ENCODE measurements at places on chromosomes 5 and 9.

DNA sequence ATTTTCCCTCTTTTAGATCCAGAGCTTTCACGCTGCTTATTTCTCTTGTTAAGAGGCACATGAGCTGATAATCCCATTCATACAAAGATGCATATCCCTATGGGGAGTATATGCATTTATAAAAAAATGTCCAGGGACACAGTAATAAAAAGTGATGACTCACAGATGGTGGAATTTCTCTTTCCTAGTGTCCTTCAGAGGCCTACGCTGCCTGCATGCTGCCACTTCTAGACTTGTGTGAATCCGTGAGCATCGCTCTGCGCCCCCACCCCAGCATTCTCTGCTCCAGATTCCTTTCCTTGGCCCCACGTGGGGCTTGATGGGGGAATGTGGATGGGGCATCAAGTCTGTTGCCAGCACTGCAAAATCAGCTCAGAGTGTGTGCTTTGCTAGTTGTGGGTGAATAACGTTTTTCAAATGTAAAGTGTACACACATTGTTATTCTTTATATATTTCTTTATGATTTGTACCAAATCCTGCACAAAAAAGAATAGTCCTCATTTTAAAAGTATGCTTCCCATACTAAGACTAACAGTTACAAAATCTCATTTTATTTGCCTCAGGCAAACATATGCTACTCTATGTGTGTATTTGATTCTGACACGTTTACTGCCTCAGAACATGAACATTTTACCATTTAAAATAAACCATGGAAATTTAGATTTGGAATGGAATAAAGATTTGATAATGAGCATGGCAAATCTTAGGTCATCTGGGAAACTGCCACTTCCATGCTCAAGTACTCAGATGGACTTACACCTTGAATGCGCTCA is 22.4 kb upstream of the RASGRF2 start:
- DNase-seq, result no peak

- no peak for DNase-seq
These were observed 92.8 kb upstream of the VCAN start for GRCh38 chr5:83378624-83379289.

GRCh38 chr5:40202814-40203440 is 476.8 kb upstream of the PTGER4 start:
- DNase-seq, result no peak

- no peak for DNase-seq
These were observed 218.5 kb upstream of the CDH12 start for GRCh38 chr5:23071682-23072081.

DNA sequence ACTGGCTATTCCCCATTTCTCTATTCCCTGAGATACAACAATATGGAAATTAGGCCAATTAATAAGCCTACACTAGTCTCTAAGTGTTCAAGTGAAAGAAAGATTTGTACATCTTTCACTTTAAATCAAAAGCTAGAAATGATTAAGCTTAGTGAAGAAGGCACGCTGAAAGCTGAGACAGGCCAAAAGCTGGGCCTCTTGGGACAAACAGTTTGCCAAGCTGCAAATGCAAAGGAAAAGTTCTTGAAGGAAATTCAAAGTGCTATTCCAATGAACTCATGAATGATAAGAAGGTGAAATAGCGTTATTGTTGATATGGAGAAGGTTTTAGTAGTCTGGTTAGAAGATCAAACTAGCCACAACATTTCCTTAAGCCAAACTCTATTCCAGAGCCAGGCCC is 256.2 kb downstream of the ZSWIM6 start:
- DNase-seq, result no peak

GRCh38 chr5:123273984-123274383 is 149.2 kb downstream of the CEP120 start:
- DNase-seq, result no peak

DNA sequence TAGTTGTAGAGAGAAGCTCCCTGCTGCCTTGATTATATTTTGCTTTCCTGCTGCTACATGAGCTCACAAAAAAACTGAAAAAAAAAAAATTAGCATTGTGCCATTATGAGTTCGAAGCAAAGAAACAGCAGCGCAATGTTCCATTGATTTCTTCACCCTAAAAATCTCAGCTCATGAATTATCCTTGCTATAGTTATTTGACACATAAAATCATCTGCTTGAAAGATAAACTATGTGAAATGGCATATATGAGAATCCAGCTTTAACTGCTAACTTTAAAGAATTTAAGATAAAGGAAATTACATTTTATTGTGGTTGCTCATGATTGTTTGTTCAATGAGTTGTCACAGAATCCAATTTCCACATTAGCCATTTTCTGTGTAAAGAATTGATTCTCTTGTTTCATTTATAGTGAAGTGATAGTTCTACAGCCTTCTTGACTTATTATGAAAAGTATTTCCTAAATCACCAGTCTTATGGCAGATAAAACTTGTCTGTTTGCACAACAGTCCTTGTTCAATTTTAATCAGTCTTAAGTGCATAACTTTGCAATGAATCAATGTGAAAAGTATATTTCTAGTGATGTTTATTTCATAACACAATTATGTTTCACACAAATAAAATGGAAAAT is 1275.0 kb upstream of the CDH9 start:
- no peak for DNase-seq

DNA sequence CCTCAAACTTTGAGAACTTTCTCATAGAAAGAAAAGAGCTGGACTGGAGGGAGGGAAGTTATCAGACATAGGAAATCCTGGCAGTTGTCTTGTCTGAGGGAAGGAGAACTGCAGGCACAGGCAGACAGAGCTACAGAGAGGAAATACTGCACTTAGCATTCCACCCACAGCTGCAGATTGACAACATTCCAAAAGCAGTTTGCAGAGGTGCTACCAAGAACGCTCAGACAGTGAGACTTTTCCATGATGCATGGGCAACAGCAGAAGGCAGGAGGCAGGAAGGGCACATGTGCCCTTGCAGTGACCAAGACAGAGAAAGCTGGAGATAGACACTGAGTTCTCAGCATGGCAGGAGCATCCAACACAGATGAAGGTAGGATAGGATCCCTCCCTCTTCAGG is 327.5 kb upstream of the ZNF462 start:
- peak; percentile 22 for DNase-seq

DNA sequence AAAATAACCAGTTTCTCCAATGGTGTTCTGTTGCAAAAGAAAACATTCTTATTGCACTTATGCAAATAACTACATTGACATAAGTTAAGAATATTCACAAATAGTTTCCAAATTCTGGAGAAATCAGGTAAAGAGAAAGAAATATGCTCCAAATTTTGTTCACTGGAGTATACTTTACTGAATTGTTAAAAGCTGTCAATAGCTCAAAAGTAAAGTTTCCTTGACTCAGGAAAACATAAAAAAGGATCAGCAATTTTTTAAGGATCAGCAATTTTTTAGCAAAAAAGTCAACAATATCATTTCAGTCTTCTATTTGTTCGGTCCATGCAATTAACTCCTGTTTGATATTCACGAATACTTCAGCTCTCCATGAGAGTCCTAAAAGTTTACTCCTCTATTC is 51.6 kb downstream of the ANXA2R start:
- DNase-seq, result no peak

- no peak for DNase-seq
These were observed 8.9 kb upstream of the ZNF454 start for GRCh38 chr5:178931846-178932760.

DNA sequence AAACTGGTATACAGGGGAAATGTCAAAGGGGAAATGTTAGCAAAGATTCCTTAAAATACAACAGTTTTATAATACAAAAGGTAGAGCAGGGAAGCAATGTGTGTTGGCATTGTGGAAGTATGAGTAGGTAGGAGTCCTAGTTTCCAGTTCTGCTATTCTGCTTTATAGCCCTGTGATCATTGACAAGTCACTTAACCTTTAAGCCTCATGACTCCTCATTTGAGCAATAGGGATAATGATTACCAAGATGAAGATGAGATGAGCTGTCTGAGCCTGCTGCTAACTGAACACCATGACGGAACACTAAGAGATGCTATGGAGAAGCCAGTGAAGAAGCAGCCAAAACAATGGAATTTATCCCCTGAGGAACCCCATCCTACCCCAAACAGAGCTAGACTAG is 251.7 kb downstream of the PAPPA start:
- no peak for DNase-seq

GRCh38 chr5:59424515-59424914 is 469.0 kb downstream of the PDE4D start:
- no peak for DNase-seq

- DNase-seq, result no peak
These were observed 29.5 kb upstream of the FOXI1 start for GRCh38 chr5:170076211-170076610.

DNA sequence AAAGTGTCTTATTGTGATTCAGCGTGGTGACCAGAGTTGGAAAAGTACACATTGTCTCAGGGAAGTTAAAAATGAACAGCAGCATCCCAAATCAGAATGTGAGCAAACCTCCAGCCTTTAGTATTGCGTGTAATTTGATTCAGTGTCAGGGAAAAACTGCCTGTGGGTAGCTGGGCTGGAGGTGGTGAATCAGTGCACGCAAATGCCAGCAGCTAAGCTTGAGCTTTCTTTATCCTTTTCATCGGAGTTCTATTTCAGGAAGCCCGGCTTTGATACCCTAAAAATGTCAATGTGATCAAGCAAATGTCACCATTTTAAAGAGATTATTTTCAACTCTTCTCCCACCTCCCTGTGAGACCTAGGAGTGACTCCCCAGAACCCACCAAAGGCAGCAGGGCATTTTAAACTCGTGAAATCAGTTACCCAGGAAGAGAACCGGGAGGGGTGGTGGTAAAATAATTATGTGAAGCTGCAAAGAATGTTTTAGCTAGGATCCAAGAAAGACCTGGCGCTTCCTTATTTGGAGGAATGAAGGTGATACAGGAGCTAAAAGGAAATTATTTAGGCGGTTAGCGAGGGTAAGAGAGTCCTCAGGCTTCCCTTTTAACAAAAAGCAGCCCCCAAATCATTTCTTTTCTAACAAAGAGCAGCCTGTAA is 25.7 kb upstream of the C5orf47 start:
- DNase-seq, result no peak

DNA sequence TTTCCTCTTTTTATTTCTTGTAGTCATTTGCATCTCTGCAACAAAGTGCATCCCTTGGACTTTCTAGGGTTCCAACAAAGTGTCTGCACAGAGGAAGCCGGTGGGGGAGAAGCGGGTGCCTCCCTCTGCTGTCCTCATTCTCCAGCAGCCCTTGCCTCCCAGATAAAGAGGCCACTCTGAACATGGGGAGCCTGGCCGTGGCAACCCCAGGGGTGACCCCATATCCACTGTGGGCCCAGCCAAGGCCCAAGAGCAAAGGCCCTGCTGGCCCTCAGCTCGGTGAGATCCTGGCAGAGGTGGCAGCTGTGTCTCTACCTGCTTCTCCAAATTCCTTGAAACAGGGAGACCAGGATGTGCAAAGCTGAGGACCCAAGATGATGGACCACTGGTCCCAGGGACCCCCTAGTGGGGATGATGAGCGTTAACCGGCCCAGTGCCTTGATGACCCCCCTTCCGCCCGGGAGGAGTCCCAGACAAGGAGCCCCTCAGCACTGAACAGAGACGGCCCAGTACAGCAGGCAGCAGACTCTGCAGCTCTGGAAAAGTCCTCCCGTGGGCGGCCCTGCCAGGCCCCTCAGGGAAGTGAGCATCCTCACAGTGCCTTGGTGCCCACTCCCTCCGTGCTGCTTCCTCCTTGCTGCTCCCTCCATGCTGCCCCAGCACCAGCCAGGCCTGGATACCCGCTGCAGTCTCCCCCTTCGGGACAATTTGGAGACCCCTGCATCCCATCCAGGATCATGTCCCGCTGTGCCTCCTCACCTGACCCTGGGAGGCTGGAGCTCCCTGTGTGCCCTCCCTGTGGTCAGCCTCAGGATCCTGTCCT is 62.5 kb downstream of the MRPL36 start:
- no peak for DNase-seq

DNA sequence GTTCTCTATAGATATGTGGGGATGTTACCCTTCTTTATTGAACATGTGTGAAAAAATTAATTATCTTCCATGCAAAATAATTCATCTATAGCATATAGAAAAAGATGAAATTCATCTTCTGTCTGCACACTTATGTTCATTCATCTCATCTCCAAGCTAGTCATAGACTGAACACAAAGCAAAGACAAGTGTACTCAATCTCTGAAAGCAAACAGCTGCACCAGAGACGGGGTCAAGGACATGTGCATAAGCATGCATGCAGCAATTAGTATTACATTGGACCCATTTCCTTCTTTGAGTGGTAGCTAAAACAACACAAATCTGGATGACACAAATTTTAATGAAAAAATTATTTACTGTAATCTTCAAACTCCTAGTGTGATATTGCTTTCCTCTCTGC is 547.0 kb upstream of the COX7C start:
- no peak for DNase-seq

DNA sequence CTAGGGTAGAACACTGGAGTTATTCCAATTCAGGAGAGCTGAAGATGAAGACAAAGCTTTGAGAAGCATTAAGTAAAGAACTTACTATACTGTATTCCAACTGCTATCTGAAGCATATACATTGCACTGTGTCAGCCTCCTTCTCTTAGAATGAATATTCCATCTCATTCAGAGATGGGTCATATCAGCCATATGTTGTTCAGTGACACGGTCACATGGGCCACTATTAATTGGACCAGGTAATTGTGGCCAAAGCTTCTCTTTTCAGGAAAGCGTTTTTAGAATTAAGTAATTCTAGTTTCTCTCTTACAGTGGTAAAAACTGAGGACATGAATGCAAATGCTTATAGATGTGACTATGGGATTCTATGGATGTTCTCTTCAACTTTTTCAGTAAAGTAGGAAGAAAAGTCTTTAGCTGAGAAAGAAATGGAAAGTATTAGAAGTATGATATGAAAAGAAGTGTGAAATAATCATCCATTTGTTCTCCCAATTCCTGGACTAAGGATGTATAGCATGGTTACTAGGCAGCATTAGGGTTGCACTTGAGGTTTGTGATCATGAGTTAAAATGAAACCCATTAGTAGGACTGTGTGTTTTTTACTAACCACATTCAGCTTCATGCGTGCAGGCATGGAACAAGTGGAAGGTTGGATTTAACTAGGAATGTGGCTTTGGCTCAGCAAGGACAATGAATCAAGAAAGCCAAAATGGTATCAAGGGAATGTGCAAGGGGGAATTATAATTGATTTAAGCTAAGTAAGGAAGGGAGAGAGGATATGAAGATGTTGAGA is 40.9 kb downstream of the CETN3 start:
- DNase-seq, result no peak

DNA sequence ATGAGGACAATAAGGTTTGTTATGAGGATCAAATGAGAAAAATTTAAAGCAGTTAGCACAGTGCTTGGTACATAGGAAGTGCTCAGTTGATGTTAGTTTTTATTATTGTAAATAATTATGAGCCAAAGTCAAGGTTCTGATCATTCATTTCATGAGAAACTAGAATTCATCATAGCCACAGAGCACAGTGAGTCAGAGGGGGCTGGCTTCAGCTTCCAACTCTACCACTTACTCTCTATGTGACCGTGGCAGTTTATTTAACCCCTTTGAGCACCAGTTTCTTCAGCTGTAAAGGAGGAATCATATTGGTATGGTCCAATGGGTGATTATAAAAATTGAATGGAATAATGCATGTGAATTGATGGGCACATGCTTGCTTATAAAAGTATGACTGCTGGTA is 39.4 kb downstream of the KLHL3 start:
- DNase-seq, result no peak

DNA sequence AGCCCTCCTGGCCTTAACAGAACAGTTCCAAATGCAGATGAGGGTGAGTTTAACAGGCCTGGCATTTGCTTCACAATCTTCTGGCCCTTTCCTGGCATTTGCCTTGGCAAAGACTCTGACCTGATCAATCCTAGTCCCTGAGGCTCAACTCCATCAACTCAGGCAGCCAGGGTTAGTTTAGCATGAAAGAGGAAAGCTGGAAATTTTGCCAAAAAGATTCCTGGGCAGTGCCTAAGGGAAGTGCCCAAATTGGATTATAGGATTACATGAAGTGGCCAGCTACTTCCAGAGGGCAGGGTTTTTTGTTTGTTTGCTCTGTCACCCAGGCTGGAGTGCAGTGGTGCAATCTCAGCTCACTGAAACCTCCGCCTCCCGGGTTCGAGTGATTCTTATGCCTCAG is 36.8 kb downstream of the PCDHAC2 start:
- DNase-seq, result no peak

Measured in GDM1 (cell line).